ENCODE measurements at places on chromosomes 3 and 15. TPM values are rescaled to one million over a fixed set of nuclear protein-coding genes. Genes with fewer than 3 reads are reported as not detected.

GRCh38 chr15:68479870-68480269 is 47.9 kb upstream of the ITGA11 start:
- DNase-seq = no peak

ARHGEF26 gene
- 2.2 TPM for polyA plus RNA-seq

CCR4 gene
- not detected for polyA plus RNA-seq

HEG1 gene
- 39.0 TPM for polyA plus RNA-seq

DNA sequence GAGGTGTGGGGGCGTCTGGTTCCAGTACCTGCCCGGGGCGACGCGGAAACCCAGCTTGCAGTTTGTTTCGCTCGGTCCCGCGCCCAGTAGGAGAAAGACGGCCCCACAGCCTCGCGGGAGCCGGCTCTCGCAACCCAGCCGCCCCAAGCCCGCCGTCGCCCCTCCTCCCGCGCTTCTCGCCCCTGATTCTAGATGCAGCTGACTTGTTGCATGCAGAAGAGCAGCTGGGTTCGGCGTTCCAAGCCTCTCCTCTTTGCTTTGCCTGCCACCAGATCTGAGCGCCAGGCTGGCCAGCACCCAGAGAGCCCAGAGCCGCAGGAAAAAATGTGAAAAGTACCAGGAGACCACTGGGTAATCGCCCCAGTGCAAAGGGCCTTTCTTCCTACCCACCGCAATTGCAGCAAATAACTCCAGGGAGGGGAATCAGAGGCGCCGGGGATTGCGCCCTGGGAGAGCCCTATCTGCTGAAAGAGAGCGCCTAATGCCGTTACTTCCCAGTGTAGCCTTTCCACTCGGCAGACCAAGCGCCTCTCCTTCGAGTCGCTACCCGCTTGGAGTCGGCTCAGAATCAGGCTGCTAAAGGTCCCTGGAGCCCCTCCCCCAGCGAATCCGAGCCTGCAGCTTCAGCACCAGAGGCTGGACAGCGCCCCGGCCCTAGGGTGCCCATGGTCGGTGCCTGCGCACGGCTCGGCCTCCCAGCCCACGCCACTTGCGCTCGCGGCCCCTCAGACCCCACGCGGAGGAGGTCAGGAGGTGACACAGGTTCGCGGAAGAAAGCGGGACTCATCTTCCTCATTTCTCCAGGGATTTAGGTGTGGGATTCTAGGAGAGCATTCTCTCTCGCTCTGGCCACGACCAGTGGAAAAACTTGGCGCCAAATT is 15.7 kb upstream of the AEN start:
- DNase-seq = no peak

DNA sequence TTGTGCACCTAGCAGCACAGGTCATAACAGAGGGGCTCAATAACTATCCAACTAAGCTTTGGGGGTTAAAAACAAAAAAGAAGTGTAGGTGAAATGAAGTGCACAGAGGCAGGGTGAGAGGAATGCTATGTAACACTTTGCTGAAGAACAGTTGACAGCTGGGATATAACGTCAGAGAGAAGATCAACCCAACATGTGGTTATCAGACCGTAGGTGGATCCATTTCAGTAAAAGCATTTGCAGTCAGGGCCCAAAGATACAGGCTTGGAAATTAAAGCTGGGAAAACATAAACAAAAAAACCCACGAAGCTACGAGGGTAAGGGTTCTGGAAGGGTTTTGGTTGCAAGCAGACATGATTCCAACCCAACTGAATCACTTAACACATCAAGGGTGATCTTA is 377.5 kb upstream of the NR2F2 start:
- no peak for DNase-seq

GRCh38 chr3:11602886-11603527 is 40.7 kb downstream of the VGLL4 start:
- DNase-seq = no peak

CCK gene
- not detected for polyA plus RNA-seq

GRCh38 chr3:176296066-176296597 is 901.1 kb downstream of the TBL1XR1 start:
- DNase-seq = no peak

SLC15A2 gene
- 1.0 TPM for polyA plus RNA-seq

CLK3 gene
- polyA plus RNA-seq = 31.0 TPM

LRRC34 gene
- 0.91 TPM for polyA plus RNA-seq

DNA sequence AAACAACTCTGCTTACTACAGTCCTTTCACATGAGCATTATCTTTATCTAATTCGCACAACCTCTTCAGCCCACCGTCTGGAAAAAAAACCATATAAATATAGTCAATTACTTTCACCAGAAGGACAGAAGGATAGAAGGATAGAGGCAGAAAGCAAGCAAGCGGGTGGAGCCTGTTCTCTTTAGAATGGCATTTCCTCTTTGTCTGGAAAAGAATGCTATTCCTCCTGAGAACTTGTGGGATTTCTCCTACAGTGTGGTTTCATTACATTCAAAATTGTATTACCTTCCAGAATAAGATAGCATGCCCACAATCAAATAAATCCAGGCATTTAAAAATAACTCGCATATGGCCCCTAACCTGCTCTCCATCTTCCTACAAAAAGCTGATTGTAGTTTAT is 23.1 kb downstream of the SLC30A4 start:
- no peak for DNase-seq

- no peak for DNase-seq
These were observed 6.4 kb upstream of the PARP6 start for GRCh38 chr15:72278737-72279136.

OR5K2 gene
- not detected for polyA plus RNA-seq

ALS2CL gene
- 12.4 TPM for polyA plus RNA-seq

Measured in heart left ventricle (tissue), 16 donors.